ENCODE measurements at places on chromosomes 5 and 9.
A peak's percentile ranks its signal among the peaks of the same experiment; 100 is the strongest.

DNA sequence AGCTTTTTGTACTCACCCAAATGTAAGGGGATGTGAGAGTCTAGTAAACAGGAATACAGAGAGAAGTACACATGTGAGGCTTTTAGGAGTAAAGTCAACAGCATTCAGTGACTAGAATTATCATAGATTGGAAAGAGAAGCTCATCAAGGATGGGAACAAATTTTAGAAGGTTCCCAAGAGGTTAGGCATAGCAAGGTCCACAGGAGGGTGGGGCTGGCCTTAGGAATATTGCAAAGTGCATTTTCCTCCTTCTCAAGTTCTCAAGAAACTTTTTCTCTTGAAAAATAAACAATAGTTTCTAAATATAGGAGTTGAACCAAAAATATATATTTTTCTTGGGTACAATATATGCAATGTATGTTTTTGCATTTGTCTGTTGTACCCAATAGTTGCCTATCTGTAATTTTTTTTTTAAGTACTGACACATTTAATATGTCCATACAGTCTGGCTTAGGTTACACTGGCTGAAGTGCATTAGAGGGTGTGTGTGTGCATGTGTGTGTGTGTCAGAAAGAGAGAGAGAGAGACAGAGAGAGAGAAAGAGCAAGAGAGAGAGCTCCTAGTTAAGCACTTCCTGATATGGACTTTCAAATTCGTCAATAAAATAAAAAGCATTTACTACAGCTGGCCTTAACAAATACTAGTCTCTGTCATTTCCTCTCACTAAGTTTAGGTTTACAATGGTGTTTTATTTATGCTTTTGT is 62.2 kb downstream of the SNX18 start:
- no peak for DNase-seq

- no peak for DNase-seq
Measured at GRCh38 chr5:176371621-176372539, 6.6 kb downstream of the ARL10 start.

- DNase-seq = no peak
Measured at GRCh38 chr9:99606957-99607356, 214.7 kb upstream of the NR4A3 start.

DNA sequence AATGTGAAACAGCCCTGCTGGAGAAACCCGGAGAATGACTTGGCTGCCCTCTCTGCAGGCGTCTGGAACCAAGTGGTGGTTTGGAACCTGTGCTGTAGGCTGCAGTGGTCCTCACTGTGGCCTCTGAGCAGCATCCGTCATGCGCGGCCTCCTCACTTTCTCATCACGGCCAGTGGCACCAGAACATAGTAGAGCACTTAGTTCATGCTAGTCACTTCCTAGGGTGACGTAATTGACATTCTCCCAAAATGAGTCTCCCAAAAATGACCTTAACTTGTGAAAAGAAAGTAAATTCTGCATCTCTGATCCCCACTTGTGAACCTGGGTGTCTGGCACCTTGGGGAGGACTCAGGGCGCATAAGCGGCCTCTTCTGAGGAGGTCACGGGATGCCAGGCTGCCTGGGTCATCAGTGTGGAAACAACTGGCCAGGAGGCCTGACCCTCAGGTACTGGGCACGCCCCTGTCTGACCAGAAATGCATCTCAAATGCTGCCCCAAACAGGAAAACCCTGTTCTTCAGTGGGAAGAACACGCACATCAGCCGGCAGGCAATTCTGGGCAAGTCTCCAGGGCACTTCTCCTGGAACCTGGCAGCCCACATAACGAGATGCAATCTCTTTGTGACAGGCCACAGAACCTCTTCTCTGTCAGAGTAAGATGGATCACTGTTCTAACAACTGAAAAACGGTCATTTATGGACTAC is 36.6 kb upstream of the SPTLC1 start:
- DNase-seq = no peak

DNA sequence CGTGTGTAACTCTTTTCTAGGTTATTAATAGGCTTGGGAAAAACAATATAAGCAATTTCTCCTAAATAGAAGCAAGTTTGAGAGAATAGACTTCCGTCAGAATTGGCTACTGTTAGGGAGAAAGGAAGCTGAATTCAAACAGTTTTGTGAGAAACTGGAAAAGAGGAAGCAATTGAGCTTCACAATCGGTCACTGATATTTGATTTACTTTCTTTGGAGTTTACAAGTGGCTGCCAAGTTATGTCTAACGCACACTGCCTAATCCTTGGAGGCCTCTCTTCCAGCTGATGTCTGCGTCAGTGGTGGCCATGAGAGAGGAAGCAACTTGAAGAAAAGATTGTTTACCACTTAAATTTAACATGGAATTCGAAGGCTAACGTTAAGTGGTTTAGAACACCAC is 319.5 kb downstream of the ADGRV1 start:
- no peak for DNase-seq

DNA sequence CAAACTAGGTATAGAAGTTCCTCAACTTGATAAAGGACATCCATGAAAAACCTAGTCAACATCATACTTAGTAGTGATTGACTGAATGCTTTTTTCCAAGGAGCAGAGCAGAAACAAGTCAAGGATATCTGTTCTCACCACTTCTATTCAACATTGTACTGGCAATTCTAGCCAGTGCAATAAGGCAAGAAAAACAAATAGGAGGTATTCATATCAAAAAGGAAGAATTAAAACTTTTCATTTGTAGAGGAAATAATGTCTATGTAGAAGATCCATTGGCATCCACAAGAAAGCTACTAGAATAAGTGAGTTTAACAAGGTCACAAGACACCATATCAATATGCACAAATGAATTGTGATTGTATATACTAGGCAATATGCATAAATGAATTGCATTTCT is 28.2 kb upstream of the ORM1 start:
- DNase-seq = no peak

GRCh38 chr9:110260911-110261310 is 4.6 kb upstream of the TXN start:
- no peak for DNase-seq

DNA sequence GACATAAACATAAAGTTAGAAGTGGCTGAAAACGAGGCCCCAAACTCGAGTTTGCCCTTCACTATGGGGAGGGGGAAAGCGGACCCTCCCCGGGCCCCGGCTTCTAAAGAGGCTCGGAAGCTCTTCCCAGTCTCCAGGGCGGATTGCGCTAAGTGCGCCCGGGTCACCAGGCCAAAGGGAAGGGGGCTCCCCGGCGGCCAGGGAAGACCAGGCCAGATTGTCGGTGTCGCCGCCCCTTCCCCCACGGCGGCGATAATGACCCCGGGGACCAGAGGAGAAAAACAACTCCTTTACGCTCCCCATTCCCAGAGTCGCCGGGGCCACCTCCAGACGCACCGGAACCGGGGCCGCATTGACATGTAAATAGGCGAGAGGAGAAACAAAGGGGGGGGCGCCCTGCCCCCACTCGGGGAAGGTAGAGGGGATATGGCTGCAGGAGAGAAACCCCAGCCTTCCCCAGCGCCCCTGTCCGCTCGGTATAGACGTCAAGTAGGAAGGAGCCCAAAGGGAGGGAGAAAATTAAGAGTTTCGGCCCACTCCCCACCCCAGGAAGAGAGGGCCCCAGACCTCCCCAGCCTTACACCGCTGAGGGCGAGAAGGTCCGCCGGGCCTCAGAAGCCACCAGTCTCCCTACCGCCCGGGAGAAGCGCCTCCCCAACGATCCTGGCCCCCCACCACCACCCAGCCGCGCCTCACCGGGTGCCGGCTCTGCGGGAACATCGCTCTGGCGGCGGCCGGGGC is 1.7 kb downstream of the TLE1 start:
- DNase-seq = peak; percentile 81

DNA sequence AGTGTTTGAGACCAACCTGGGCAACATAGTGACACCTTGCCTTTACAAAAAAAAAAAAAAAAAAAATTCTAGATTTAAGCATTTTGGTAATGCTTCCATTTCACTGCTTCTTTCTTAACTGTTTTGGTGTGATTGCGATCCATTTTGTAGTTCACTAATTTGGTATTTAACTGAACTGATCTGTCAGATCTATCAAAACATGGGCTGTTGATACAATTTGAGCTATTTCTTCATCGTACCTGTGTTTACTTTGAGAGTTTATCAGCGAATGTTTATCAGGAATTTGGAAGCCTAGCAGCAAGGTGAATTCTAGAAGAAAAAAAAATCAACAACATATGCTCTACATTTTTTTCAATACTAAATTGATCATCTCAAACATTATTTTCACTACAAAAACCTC is 864.9 kb upstream of the WWC1 start:
- DNase-seq = no peak

GRCh38 chr9:23811633-23812032 is 14.4 kb downstream of the ELAVL2 start:
- DNase-seq = no peak

- no peak for DNase-seq
Measured at GRCh38 chr9:113616116-113616515, 152.6 kb downstream of the RGS3 start.

- no peak for DNase-seq
Measured at GRCh38 chr9:128149951-128150593, 819 bp downstream of the LCN2 start.

DNA sequence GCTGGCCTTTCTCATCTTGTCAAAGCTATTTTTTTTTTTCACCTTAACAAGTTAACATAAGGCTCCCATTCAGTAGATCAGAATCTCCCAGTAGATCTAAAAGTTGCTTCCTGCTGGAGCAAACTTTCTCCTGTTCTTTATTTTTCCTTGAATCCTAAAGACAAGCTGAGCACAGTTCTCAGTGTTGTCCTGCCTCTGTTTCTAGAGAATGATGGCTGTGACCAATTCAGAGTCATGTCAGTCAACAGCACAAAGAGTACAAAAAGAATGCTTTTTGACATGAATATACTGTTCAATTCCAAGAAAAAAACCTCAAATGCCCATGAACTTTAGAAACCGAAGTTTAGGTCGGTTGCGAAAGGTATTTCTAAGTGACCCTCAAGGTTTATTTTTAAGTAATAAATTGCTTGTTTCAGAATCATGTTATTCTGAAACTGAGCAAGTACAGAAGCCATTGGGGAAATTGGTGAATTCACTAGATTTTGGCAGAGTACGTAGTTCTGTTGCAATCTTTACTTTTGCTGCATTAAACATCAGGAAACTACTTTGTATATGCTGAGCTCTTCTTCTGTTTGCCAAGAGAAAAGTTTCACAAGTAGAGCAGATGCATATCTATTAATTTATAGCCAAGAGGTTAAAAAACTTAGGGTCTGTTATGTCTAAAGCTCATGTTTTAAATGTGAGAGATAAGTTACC is 161.7 kb upstream of the RPS23 start:
- no peak for DNase-seq

DNA sequence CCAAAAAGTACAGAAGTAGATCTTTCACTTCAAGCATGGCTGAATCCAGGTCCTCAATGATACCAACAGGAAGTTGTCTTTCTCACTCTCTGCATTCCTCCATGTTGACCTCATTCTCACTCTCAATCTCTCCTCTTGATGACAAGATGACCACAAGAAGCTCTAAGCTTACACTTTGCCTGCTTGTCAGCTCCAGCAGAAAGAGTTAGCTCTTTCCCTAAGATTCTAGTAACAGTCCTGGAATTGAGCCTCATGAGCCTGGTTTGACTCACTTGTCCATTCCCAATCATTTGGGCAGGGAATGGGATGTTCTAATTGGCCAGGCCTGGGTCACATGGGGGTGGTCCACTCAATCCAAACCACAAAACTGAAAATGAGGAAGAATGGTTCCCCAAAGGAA is 3.3 kb upstream of the CLTA start:
- DNase-seq = peak; percentile 86

GRCh38 chr5:134073404-134073803 is 41.1 kb upstream of the TCF7 start:
- no peak for DNase-seq

GRCh38 chr5:172942556-172942955 is 16.7 kb upstream of the RPL26L1 start:
- no peak for DNase-seq

DNA sequence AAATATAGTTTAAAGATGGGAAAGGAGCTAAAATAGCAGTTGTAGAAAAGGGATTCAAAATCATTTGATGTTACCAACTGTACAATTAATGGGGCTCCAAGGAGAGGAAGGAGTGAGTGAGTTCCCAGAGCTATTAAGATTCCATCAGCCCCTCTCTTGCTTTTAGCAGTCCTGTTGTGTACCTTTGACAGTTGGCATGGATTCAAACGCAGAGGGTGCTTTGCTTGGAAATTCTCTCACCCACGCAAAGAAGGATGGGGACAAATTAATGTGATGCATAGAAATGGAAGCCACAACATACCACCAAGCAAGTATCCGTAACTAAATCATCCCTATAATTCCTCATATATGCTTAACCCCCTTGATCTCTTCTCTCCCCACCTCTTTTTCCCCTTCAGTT is 461.3 kb downstream of the EBF1 start:
- DNase-seq = no peak

DNA sequence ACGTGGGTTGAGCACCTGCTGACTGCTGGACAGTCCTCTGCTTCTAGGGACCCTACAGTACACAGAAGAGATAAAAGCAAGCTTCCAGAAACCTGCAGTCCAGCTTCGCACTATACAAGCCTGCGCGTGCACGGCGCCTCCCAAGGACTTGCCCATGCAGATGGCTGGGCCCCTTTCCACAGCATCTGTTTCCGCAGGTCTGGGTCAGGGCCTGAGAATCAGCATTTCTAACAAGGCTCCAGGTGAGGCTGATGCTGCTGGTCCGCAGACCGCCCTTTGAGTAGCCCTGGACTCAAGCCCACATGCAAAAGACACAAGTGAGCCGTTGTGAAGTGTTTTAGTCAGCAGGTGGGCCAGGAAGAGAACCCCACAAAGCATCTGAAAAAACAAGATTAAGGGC is 133.1 kb downstream of the HSD17B3 start:
- no peak for DNase-seq

- DNase-seq = peak; percentile 58
Measured at GRCh38 chr9:31608416-31608815, 776.0 kb upstream of the ACO1 start.

GRCh38 chr5:43569236-43569746 is 12.4 kb upstream of the PAIP1 start:
- DNase-seq = no peak

DNA sequence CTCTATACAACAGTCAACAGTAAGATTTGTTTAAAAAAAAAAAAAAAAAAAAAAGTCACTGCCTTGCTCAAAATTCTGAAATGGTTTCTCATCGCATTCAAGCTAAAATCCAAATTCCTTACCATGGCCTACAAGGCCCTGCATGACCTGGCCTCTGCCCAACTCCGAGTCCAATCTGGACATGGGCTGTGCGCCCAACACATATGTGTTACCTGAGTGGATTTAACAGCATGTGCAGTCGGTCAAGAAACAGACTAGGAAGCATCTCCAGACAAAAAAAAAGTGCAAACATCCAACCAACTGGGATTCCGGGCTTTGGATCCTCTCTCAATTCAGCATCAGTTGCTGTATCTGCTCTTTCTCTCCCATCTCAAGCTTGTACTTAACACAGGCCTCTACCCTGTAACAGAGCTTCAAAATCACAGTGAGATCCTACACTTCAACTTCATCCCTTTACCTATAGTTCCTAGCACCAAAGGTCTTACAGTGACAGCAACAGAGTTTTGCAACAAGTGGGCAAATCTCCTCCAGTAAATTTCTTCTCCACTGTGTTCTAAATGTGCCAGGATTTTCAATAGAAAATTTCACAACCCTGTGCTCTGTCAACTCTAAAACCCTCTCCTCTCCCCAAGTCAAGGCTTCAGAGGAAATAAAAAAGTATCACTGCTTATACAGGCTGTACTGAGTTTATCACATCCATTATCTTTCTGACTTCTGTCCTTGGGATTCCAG is 19.6 kb downstream of the ZNF608 start:
- DNase-seq = no peak

GRCh38 chr5:84752780-84753179 is 368.1 kb upstream of the EDIL3 start:
- DNase-seq = no peak
